GM13977 (cell line): ENCODE measurements at places on chromosomes 3 and 15.

- no peak for DNase-seq
Observed at GRCh38 chr3:152139651-152140050, 129.1 kb upstream of the MBNL1 start.

DNA sequence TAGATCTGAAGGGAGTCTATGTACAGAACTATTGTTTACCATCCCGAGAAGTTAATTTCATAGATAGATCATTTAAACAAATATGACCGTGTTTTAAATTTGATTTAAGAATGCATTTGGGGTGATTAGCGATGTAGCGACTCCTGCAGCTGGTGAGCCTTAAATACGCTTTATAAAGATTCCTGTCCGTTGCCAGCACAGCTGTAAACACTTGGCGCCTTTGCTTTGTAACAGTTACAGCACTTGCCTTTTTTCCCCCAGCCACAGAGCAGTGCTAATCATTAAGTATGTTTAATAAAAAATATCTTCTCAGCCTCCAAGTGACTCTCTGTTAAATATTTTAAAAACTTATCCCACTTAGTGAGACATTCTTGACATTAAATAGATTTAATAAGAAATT, 333.8 kb downstream of the FEZF2 start:
- DNase-seq, result no peak

DNA sequence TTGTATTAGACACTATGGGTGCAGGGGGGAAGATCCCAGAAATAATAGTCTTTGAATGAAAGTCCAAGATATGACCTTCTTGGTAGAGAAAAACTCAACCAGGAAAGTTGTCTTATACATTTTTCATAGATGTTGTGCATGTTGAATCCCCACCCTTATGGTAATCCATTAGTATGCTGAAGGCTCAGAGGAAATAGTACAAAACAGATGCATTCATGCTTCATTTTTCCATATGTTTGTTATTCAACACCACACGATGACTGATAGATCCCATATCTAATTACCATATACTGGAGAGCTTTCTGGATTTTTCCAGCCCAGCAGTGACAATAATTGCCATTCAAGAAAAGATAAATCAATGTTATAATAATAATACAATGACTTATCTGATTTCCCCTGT, 487.4 kb downstream of the FGF12 start:
- DNase-seq, result no peak

- DNase-seq, result no peak
Observed at GRCh38 chr3:48739617-48739954, 22.6 kb upstream of the IP6K2 start.

DNA sequence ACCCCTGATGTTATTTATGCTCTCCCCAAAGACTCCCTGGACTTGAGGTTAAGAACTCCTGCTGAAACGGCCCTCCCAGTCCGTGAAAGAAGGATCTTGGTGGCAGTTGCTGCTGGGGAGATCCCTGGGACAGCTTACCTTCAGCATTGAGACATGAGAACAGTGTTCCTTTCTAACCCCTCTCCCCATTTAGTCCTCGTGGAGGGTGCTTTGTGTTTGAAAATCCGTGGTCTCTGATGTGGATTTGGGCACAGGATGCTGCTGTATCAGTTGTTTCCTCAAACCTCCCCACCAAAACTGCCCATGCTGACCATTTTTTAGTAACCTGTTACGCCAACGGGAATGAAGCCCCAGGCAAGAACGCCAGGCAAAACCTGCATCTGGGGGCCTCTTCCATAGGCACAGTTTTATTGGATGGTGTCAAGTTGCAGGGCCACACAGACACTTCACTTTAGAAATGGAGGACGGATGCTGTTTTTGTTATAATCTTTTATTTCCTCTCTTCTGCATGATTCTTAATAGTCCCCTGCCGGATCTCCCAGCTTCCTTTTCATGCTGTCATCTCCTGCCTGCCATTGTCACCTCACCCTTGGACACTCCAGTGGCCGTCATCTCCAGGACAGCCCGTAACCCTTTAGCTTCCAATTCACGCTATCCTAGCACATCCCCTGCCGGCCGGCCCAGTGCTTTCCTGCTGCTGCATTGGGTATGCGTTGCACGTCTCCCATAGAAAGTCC, 31.7 kb upstream of the CEMIP start:
- no peak for DNase-seq

GRCh38 chr3:105473521-105474223, 107.0 kb downstream of the ALCAM start:
- DNase-seq, result no peak

GRCh38 chr3:60708191-60708975, 542.9 kb downstream of the FHIT start:
- DNase-seq, result no peak

GRCh38 chr3:134029734-134030378, at the start of gene SLCO2A1:
Gene SLCO2A1 (minus strand): TSS chr3:134029925. CDS start chr3:134029802, 123 bp downstream.
- peak; percentile 41 for DNase-seq
